Stromal cell of bone marrow (primary cell): ENCODE measurements at places on chromosomes 5 and 9.

DNA sequence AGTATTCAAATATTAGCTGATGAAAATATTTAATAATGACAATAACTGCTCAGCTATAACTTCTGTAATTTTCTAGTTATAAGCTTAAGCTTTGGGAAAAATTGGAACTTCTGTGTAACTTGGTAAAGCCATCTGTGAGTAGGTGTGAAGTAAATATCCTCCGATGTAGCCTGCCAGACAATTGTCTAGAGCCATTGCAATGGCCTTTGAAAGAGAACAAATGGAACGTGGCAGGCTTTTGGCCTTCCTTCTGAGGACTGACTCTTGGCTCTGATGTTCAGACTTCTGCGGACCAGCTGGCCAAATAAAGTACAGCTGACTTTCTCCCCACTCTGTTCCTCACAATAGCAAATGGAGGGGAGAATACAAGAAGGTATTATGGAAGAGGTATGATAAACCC lies 203.4 kb upstream of the NMUR2 start:
- no peak for DNase-seq

- DNase-seq: no peak
Measured at GRCh38 chr5:145958436-145958835, 22.1 kb downstream of the SH3RF2 start.

DNA sequence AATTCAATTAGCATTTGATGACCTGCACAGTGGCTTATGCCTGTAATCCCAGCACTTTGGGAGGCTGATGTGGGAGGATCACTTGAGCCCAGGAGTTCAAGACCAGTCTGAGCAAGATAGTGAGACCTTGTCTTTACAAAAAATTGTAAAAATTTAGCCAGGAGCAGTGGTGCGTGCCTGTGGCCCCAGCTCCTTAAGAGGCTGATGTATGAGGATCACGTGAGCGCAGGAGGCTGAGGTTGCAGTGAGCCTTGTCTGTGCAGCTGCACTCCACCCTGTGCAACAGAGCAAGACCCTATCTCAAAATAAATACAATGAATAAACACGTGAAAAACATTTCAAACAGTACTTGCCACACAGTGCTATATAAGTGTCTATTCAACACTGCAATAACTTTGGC lies 4.2 kb downstream of the ABCA1 start:
- DNase-seq: no peak

DNA sequence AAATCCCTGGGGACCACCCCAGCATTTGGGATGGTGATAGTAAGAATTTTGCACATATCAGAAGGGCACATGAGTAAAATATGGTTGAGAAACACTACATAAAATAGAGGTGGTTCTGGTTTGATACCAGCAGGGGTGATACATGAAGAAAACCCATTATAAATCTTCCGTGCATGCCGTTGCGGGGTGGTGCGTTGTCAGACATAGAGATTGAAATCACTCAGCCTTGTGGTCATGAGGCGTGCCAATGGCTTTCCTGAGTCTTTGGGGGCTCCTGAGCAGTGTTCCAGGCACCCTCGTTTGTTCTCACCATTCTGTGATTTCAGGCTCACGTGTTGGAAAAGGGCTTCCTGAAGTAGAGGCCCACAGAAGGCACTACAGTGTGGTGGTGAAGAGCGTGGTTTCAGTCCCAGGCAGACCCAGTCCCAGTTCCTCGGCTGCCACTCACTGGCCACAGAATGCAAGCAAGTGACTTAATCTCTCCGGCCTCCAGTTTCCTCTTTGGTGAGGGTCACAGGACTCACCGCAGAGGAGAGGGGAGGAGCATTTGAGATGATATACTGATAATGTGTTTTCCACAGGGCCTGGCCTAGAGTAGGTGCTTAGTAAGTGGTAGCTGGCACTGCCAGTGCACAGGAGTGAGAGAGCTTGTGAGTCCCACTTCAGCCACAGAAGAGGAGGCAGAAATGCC lies 20.5 kb upstream of the GLRX start:
- peak; percentile 65 for DNase-seq

DNA sequence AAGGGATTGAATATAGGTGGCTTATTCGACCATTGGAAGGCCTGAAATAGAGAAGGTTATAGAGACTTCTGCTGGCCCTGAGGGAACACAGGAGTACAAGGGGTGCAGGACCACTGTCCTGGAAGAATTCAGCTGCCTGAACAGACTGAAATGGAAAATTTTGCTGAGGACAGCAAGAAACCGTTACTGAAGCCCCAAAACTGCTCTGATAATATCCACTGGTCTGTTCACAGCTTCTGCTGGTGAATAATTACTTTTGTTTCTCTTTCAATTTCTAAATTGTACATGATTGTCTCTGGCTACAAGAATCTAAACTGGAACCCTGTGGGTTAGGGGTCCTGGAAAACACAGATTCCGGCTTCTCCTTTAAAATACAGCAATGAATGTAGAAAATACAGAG lies 218.5 kb upstream of the CDH12 start:
- DNase-seq: no peak

- no peak for DNase-seq
Measured at GRCh38 chr9:82128011-82128696, 139.6 kb downstream of the SPATA31D1 start.

- DNase-seq: no peak
Measured at GRCh38 chr5:171627936-171628632, 157.5 kb upstream of the SMIM23 start.

GRCh38 chr5:107812570-107813141 lies 141.9 kb upstream of the EFNA5 start:
- no peak for DNase-seq

DNA sequence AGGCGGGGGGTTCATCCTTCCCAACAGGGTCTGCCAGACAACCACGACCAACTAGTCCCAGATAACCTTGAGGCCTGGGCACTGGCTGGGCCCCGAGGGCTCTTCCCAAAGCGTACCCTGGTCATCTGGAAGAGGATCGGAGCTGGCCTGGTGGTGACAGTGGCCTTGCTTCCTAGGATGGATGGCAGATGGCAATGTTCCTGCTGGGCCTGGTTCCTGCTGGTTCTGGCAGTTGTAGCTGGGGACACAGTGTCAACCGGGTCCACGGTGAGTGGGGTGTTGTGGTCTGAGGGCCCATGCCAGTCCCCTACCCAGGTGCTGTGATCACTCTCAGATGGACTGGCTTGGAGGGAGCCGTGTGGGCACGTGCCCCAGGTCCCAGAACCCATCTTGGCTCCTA lies 2.0 kb downstream of the ADAMTSL2 start:
- DNase-seq: no peak

- DNase-seq: peak; percentile 52
Measured at GRCh38 chr9:17810728-17811571, 232.1 kb downstream of the SH3GL2 start.

GRCh38 chr5:31731016-31731415 lies 92.1 kb downstream of the PDZD2 start:
- DNase-seq: no peak

DNA sequence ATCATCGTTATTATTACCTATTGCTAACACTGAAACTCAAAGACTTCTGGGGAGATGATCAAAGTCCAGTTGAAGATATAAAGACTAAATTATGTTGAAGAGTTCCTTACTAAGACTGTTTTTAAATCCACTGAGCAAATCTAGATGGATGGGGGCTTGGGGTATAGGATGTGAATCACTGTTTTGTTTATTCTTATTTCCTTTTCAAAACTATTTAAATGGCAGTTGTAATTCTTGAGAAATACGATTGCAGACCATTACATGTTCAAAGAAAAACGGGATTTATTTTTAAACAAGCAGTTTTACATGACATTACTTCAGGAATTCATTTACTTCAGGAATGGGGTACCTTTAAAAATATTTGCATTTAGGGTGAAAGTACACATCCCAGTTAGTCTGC lies 4.3 kb downstream of the RASGRF2 start:
- DNase-seq: no peak

DNA sequence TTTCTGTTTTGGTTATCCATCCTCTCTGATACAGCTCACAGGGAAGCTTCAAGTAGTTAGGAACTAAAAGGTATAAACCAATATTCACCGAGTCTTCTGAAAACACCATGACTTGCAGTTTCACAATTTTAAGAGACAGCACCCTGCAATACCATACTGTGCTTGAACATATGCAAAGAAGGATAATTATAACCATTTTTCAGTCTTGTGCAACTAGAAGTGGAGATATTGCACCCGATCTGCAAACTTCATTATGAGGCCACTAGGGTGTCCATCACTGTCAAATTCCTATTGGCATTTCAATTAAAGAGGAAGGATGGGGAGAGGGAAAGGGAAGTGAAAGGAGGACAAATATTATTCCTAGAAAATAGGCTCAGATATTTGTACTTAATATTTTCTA lies 32.4 kb upstream of the CEP120 start:
- no peak for DNase-seq

DNA sequence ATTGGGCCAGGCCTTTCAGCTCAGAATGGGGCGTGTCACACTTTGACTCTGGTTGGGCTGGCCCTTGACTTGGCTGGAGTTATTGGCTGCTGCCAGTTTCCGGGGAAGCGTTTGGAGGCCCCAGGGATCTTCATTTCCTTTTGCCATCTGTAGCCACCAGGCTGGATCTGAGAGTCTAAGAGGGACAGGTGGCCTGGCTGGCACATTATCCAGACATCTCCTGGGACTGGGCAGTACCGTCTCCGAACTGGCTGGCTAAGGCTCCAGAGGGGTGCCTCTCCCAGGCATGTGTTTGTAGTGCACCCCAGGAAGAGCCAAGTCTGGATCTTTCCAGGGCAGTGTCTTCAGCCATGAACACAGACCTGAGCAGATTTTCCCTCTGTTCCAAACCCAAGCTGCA lies 9.7 kb upstream of the JADE2 start:
- DNase-seq: no peak

- no peak for DNase-seq
Measured at GRCh38 chr9:70054521-70054920, 10.9 kb downstream of the MAMDC2 start.

GRCh38 chr9:37369671-37370070 lies 52.8 kb upstream of the GRHPR start:
- DNase-seq: no peak

- DNase-seq: peak; percentile 72
Measured at GRCh38 chr5:112848116-112848811, 12.8 kb upstream of the SRP19 start.

GRCh38 chr9:69104830-69105527 lies 69.1 kb upstream of the TJP2 start:
- no peak for DNase-seq

- DNase-seq: no peak
Measured at GRCh38 chr5:160450164-160450932, 28.7 kb downstream of the PTTG1 start.

GRCh38 chr5:135850231-135850630 lies 15.8 kb downstream of the SLC25A48 start:
- no peak for DNase-seq

DNA sequence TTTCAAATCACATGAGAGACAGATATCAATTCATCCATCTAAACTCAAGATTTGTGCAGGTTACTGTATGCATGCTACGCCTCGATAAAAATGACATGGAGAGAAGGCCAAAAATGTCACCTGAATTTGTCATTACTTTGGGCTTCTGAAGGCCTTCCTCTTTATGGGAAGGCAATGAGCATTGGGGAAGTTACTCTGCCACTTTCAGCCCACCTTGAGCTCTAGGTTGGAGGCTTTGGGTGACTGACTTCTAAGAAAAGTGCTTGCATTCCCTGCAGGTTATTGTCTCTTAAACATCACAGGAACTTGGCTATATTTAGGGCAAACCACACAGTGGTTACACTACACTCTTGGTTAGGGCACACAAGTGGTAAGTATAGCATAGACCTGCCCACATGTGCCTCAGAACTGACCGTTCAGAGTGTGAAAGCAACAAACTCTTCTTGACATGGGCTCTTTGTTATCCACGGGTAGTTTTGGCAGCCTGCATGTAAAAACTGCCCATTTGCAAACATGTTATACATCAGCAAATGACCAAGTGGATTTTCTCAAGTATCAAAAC lies 169.5 kb downstream of the ZNF608 start:
- no peak for DNase-seq

GRCh38 chr5:164053123-164053522 lies 547.7 kb downstream of the MAT2B start:
- DNase-seq: no peak

DNA sequence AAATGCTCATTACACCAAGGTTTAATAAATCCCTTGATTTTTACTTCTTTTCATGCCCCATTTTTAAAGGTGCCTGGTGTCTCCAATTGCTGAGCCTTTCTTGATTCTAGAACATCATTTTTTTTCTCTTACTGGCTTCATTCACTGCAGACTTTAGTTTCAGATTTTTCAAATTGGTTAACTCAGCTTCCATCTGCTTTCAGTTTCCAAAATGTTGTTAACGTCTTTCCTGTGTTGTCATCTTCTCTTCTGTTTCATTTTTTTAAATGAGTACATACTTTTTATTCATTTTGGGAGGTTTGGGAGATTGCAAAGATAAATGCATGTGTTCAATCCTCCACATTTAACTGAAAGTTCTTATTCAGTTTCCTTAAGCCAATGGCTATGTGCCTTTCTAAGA lies 126.4 kb upstream of the CCNG1 start:
- DNase-seq: no peak

- DNase-seq: peak; percentile 3
Measured at GRCh38 chr5:153276151-153276550, 214.3 kb upstream of the GRIA1 start.

- peak; percentile 60 for DNase-seq
Measured at GRCh38 chr5:135386096-135386495, 12.9 kb downstream of the MACROH2A1 start.

DNA sequence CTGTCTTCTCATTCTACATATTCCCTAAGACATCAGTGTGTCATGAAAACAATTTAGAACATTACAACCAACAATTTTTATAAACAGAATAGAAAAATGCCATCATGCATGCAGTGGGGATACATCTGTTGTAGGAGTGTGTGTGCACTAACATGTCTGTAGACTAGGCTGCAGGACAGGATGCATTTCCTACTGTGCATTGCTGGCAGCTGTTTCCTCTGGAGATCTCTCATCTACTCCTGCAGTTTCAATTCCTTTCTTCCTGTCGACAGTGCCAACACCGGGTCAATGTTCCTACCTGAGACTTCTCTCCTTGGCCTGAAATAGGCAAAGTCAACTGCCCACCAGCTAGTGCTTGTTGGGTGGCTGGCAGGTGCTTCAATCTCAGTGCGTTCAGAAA lies 69.8 kb downstream of the ANKH start:
- no peak for DNase-seq

DNA sequence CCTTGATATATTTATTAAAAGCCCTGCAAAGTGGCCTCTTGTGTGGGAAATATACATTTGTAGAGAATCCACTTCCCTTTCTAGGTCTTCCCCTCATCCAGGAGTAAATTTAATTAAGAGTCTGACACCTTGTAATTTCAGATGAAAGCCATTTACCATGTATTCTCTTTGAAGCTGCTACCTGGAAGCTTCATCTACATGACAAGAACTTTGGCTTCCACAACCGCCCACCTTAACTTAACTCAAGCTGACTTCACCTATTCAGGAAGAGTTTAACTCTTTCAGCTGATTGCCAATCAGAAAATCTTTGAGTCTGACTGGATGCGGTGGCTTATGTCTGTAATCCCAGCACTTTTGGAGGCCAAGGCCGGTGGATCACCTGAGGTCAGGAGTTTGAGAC lies 899.9 kb downstream of the TAF11L14 start:
- no peak for DNase-seq

GRCh38 chr9:69755205-69755604 lies 4.6 kb downstream of the PTAR1 start:
- no peak for DNase-seq
